ENCODE measurements at places on chromosomes 2 and 18.

DNA sequence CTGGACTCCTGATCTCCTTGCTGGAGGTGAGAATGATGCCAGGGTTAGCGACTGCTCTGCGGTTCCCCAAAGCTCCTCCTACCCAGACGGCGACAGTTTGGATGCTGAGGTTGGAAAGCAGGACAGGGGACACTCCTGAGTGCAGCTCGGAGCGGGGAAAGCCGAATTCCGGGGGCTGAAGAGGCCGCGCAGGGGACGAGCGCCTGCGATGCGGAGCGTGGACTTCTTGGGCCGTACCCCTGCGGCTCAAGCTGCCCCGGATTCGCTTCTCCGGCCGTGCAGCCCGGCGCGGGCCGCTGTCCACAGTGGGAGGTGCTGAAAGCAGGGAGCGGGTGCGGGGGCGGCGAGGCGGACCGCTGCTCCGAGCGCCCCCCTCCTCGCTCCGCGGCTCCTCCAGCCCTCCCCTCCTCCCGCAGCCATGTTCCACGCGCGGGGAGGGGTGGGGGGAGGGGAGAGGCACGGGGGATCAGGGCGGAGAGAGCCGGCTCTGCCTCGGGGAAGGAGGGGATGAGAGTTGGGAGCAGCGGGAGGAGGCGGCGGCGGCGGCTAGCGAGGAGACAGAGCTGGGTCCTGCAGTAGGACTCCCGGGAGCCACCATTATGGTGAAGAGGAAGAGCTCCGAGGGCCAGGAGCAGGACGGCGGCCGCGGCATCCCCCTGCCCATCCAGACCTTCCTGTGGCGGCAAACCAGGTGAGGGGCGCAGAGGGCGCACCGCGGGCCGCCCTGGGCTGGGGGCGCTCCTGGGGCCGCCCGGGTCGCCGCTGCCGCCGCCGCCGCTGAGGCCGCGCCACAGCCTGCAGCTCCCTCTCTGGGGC is at the start of gene UNC80:
UNC80 (plus strand) TSS at position 359 of the 816 bp plus-strand sequence; CDS start at position 600, 241 bp downstream.
- peak; percentile 82 for DNase-seq

DNA sequence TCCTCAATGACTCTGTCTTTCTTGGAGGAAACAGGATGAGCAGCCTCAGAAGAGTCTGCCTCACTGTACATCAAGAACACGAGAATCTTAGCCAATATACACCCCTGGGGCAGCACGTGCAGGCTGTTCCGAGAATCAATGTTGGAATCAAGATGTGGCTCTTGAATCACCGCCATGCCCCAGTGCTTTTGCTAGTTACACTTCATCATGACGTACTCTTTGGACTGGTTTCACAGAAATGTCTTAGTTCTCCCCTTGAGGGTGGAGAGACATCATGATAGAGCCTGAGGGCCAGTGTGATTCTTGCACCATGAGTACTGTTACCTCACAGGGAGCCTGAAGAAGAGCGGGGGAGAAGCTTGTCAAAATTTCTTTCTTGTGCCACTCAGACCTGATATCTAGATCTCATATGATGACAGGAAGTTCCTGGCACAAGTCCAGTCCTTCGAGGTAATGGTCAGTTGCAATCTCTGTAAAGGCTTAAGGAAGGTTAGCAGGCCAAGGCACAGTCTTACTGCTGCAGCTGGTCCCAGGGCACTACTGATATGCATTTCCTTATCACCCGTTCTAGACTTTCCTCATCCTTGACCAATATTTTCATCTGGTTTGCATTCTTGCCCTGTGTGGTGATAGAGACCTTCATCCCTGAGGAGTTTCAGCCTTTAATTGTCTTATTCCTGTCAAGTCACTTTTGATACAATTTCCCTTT is 28.2 kb upstream of the STAT4 start:
- DNase-seq: no peak

GRCh38 chr2:143899987-143900386 is 619.9 kb downstream of the ZEB2 start:
- DNase-seq: no peak

- no peak for DNase-seq
Measured at GRCh38 chr2:96325041-96325883, at the start of gene ITPRIPL1. TSS of gene ITPRIPL1 (plus strand) at chr2:96325317. CDS start at chr2:96325840, 523 bp downstream.

GRCh38 chr2:105875241-105875640 is 130.5 kb downstream of the NCK2 start:
- DNase-seq: no peak

DNA sequence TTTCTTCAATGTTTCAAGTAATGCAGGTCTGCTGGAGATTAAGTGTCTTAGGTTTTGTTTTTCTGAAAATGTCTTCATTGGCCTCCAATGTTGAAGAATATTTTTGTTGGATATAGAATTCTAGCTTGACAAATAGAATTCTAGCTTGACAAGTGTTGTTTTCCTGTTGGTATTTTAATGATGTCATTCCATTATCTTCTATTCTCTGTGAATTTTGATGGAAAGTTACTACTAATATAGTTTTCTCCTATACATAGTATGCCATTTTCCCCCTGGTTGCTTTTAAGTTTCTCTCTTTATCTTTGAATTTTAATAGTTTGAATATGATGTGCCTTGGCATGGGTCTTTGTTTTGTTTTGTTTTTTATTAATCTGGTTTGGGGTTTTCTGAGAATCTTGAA is 119.9 kb downstream of the RAPGEF4 start:
- no peak for DNase-seq

GRCh38 chr18:53747210-53747609 is 477.3 kb downstream of the MBD2 start:
- DNase-seq: no peak

DNA sequence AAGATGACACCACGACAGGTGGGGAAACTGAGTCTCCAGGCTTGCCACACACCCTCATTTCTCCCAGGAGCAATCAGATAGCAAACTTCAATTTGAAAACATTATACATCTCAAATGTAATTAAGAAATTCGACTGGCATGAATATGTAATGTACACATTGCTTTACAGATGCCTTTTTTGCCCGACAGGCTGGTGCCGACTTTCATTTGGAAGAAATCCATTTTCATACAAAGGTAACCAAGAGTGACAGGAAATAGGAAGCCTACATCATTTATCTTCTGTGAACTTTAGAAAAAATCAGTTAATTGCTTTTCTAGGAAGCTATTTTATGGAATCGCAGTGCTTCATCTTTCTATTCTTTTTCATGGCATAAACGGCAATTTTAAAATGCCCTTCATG is 140.3 kb downstream of the AFF3 start:
- no peak for DNase-seq

DNA sequence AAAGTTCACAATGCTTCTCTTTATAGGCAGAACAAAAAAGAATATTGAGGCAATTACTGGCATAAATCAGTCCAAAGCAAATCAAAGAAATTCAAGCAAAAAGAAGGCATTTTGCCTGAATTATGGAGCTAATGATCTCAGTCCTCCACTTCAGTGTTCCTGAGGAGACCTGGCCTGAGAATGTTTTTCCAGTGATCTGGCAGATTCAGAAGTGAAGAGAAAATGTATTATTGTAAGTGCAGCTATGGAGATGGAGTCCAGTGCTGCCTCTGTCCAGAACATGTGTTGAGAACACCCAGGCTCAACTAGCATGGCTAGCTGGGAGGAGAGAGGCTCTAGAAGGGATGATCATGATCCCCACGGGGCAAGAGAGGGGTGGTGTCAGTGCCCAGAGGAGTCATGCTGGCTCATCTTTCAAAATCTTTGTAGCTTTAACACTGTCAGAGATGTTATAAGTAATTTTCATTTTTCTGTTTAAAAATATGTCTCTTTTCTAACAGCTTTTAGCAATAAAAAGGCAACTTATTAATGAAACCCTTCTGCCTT is 367.0 kb upstream of the RAB12 start:
- no peak for DNase-seq

DNA sequence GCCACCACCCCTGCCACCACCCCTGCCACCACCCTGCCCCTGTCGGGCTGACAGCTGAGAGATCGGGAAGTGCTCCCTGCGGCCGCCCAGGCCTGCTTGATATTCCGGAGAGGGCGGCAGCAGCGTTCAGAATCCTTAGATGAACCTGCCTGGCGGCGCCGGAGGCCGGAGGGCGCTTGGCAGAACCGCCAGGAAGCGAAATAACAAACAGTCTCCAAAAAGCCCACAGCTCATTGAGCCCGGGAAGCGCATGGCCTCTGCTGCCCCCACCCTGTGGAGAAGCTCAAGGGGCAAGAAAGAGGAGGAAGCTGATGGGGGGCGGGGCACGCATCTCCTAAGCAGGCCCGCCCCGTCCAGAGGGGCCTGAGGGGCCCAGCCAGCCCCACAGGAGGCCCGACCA is 92.2 kb upstream of the MBOAT2 start:
- peak; percentile 45 for DNase-seq

GRCh38 chr2:11907190-11907589 is 160.8 kb downstream of the LPIN1 start:
- no peak for DNase-seq

- peak; percentile 86 for DNase-seq
Measured at GRCh38 chr18:58671111-58671631, at the start of gene MALT1. TSS of gene MALT1 (plus strand) at chr18:58671465. CDS start at chr18:58671644, 179 bp downstream.

DNA sequence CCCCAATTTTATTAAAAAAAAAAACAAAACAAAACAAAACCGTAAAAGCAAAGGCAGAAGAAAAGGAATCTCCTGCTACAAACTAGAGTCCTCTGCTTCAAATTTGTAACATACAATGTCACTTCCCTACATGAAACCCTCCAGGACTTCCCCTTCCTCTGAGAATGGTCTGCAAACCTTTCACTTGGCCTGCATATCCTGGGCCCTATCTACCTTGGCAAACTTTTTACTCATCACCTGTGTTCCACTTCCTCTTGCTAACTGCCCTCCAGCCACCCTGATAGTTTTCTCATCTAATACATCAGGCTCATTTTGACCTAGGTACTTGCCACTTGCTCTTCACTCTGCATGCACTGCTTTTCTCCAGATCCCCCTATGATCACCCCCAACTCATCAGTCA is 255.5 kb downstream of the ETAA1 start:
- no peak for DNase-seq

DNA sequence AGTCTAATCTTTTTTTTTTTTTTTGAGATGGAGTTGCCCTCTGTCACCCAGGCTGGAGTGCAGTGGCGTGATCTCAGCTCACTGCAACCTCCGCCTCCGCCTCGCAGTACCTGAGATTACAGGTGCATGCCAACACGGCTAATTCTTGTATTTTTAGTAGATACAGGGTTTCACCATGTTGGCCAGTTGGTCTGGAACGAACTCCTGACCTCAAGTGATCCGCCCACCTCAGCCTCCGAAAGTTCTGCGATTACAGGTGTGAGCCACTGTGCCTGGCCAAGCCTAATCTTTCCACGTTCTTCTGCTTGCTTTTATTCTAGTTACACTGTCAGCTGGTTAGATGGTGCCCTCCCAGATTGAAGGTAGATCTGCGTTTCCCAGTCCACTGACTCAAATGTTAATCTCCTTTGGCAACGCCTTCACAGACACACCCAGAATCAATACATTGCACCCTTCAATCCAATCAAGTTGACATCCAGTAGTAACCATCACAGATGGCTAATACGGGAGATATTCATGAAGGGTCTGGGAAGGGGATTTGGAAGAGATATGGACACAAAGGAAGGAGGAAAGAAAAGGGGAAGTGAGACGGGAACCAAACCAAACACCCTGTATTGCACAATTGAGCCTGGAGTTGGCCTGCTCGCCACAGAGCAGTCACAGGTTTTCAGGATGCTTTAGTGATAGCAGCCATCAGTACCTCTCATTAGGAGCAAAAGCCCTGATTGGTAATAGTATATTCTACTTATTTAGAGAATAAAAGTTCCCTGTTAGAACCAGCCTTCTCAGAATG is 229.8 kb downstream of the PIK3C3 start:
- no peak for DNase-seq

DNA sequence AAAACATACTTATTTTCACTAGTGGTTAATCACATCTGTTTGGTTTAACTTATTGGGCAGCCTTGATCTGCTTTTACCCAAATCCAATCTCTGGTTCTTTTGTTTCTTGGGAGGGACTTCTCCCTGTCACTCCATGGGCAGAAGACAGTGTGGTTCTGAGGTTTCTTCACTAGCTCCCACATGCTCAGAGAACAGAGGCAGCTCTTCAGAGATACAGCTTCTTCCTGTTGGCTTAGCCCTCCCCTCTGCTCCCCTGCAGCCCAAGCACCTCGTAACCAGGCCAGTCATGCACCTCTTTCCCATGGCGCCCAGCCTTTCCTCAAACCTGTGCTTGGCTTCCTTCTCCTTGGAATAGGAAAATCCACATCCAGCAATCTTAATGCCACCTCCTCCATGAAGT is 32.8 kb downstream of the SLC9A2 start:
- DNase-seq: no peak

DNA sequence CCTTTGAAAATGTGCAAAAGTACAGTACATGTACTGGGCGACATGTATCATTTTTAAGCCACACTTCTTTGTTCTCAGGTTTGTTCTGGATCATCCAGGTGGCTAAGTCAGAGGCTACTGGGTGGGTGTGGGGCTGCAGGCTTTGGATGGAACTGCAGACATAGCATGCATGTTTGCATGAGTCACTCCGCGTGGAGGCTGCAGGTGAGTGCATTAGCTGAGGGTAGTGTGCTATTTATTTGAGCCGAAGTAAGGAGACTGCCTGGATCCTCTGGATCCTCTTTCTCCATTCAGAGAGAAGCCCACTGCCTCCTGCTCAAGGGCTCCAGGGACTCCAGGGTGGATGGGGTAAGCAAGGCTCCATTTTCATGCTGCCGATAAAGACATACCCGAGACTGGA is 9.4 kb upstream of the NEURL3 start:
- peak; percentile 10 for DNase-seq

- peak; percentile 32 for DNase-seq
Measured at GRCh38 chr2:37232131-37232933, 874 bp downstream of the NDUFAF7 start.

DNA sequence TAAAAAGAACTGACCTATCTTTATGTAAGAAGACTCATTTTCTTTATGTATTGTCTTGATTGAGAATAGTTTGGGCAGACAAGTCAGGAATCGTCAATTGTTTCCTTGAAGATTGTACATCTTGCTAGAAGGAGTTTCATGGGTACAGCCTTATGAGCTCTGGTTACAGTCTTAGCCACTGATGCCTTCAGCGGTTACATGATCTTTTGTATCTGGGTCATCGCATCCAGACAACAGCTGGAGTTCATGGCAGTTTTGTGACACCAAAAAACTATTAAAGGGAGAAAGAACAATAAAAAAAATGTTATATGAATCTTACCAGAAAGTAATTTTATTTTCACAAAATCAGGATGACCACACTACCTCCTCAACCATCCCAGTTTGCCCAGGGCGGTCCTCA is 520.5 kb upstream of the CDH7 start:
- DNase-seq: no peak

GRCh38 chr2:164868563-164869419 is 27.2 kb upstream of the COBLL1 start:
- DNase-seq: no peak

GRCh38 chr2:113138428-113139322 is 11.3 kb downstream of the IL1RN start:
- no peak for DNase-seq

DNA sequence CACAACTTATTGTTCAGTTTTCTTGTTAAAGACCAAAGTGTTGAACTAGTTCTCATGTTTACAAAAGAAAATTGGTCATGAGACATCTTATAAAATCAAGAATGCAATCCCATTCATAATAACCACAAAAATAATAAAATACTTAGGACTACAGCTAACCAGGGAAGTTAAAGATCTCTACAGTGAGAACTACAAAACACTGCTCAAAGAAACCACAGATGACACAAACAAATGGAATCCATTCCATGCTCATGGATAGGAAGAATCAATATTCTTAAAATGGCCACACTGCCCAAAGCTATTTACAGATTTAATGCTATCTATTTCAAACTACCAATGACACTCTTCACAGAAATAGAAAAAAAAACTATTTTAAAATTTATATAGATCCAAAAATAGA is 1354.8 kb upstream of the CDH2 start:
- DNase-seq: no peak
